Islet precursor cell (in vitro differentiated cells): ENCODE measurements at places on chromosomes 7 and 10.

GRCh38 chr10:1212571-1213141, 156.5 kb downstream of the WDR37 start:
- DNase-seq = peak; percentile 50

GRCh38 chr7:132742189-132742612, 165.9 kb upstream of the PLXNA4 start:
- DNase-seq = no peak

- no peak for DNase-seq
Observed at GRCh38 chr10:29973921-29974320, 85.5 kb downstream of the JCAD start.

DNA sequence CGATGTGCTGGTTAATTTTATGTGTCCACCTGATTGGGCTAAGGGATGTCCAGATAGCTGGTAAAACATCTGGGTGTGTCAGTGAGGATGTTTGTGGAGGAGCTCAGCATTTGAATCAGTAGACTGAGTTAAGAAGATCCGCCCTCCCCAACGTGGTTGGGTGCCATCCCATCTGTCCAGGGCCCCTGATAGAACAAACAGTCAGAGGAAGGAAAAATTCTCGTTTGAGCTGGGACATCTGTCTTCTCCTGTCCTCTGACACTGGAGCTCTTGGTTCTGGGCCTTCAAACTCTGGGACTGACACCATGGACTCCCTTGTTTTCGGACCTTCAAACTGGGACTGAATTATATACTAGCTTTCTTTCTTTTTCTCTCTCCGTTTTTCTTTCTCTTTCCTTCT, 59.6 kb downstream of the CARD11 start:
- DNase-seq = no peak

DNA sequence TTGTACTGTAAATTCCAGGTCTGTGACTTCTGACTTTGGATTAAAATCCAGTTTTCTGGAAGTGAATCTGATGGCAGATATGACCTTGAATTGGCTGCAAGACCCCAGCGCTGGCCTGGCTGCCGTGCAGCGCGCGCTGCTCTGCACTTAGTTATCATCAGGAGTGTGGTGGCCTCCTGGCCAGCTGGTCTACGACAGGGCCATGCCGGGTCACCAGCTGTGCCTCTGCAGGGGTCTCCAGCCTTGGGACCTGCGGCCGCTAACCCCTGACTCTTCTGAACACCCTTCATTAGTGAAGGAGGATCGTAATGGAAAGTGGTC, 190.7 kb upstream of the SH2B2 start:
- no peak for DNase-seq

- DNase-seq = peak; percentile 73
Observed at GRCh38 chr10:53841483-53842145, 959.4 kb downstream of the PCDH15 start.
